ENCODE measurements at places on chromosomes 7 and 10. TPM values are rescaled to one million over a fixed set of nuclear protein-coding genes. Genes with fewer than 3 reads are reported as not detected.

GRCh38 chr7:47327346-47327697, 254.6 kb downstream of the TNS3 start:
- no peak for DNase-seq

DNA sequence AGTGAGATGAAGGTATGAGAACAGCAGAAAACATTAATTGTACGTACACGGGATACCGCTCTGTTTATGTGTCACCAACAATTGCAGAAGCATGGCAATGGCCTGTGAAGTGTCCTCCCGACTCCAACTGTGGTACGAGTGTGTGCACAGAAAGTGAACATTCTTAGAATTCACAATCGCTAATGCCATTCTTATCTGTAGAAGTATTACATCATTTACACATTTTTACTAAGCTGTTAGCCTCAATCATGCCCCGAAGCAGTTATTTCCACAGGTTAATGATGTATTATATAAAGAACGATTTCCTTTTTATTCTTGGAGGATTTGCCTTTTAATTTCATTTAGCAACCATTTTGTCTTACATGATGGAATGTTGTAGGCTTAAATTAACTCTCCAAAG, 103.4 kb downstream of the EVX1 start:
- DNase-seq, result no peak

The SEMA3D gene
- 1.8 TPM for total RNA-seq

GRCh38 chr10:58867683-58868082, 308.8 kb upstream of the PHYHIPL start:
- no peak for DNase-seq

GRCh38 chr7:64893401-64893800, 9.7 kb upstream of the ZNF273 start:
- no peak for DNase-seq

DNA sequence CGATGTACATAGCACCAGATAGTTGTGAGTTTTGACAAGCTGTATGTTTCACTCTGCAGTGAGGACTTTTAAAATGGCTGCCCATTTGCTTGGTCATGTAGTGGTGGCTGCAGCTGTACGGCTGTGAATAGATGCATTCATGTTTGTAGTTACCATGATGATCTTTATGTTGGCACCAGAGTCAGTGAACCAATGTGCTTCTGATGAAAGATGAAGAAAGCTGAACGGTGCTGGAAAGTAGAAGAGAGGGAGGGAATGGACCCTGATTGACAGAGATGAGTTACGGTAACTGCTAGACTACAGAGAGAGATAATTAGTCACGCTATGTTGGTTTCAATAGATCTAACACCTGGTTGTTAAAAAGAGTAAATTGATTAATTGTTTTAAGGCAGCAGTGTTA, 256.8 kb downstream of the CELF2 start:
- no peak for DNase-seq

The RBAK gene
- total RNA-seq, result 16.4 TPM

The SVIL gene
- total RNA-seq, result 125 TPM

GRCh38 chr10:34528320-34528719, 286.8 kb downstream of the PARD3 start:
- DNase-seq, result no peak

DNA sequence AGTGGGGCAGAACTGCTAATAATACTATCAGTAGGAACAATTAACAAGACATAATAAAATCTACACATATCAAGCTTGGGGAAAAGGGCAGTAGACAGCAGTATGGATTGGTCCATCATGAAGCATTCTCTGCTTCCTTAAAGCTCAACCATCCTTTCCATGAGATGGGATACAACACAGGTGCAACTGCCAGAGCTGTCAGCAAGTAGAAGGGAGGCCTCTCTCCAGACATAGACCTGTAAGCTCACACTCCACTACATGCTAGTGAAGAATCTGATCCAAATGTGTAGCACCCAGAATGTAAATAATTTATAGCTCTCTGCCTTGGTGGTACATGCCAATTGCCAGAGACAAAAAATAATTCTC, 41.5 kb upstream of the ANAPC16 start:
- DNase-seq, result no peak

GRCh38 chr7:116578526-116578925, 53.7 kb downstream of the CAV1 start:
- no peak for DNase-seq

- DNase-seq, result no peak
These were observed 209.2 kb upstream of the FAM3C start for GRCh38 chr7:121605317-121605680.

GRCh38 chr7:1969459-1970284, 263.1 kb downstream of the MAD1L1 start:
- DNase-seq, result no peak

- DNase-seq, result no peak
These were observed 314.0 kb downstream of the PAXIP1 start for GRCh38 chr7:154688952-154689351.
